ENCODE measurements at places on chromosomes 1 and 21.

DNA sequence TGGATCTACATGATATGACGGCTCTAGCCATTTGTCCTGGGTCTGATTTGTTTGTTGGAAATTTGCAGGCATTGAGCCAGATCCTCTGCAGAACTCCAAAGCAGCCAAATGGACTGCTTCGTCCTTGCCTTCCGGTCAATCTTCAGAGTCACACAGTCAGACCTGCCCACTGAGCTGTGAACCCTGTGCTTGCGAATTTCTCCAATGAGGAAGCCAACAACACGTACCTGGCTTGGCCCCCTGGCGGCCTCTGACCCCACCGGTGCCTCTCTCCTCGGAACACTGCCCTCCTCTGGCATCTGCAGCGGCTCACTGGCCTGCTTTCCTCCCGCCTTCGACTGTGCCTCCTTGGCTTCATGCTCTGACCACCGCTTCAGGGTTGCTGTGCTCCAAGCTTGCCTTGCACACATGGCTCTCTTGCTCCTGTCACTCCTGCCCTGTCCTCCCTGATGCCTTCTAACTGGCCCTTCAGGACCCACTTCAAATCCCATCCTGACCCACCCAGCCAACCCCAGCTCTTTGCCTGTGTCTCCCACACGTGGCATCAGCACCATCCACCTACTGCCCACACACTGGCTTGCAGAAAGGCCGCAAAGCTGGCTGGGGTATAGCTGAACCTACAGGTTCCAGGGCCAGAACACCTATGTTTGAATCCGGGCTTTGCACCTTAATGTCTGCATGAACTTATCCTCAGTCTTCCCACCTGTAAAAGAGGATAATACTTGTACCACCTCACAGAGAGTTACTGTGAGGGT lies 128.2 kb downstream of the KCNN3 start:
- DNase-seq, result no peak

- no peak for DNase-seq
Observed at GRCh38 chr21:17901458-17902079, 82.4 kb upstream of the C21orf91 start.

DNA sequence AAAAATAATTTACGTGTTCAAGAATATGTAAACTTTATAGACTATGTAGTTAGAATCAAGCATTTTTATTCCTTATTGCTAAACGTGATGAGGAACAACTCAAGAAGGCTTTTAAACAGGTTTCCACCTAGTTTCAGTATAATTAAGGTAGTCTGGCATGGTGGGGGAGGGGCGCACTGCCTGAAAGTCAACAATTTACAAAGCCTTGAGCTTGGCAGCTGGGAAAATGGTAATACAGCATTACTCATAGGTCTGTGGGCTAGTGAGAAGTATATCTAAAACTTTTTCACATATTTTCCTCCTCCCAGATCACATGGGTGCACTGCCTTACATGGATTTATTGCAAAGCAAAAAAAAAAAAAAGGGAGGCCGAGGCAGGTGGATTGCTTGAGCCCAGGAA lies 75.2 kb downstream of the EVI5 start:
- DNase-seq, result no peak

- no peak for DNase-seq
Observed at GRCh38 chr1:106278716-106279115, 777.8 kb upstream of the PRMT6 start.

DNA sequence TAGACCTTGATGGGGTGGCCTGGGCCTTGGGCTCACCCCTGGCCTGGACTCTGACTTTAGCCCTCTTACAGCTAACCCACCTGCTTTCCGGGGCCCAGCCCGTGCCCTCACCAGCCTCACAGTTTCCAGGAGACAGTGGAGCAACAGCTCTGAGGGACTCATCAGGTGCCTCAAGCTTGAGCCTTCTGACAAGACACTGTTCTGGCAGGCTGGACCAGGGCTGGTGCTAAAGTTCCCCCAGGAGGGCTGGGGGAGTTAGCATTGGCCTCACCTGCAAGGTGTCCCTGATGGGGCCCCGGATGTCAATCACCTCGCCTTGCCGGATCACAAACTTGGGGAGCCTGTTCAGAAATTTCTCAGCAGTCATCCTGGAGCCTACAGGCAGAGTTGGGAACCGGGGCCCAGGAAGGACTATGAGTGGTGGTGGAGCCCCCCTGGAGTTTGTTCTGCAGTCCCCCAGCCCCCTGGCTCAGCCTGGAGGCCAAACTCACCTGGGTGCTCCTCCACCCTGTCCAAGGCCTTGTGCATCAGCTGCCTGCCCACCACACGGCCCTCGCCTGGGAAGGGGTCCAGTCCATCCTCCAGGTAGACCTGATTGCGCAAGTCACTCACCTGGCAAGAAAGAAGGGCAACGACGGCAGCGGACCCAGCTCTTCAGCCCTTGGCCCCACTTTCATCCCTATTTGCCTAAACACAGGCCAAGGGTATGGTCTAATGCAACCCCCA lies 4.1 kb downstream of the SH3BGRL3 start:
- DNase-seq, result no peak

- DNase-seq, result no peak
Observed at GRCh38 chr1:33390542-33390941, 40.4 kb downstream of the PHC2 start.

- DNase-seq, result no peak
Observed at GRCh38 chr1:234729561-234730474, 119.8 kb upstream of the IRF2BP2 start.

DNA sequence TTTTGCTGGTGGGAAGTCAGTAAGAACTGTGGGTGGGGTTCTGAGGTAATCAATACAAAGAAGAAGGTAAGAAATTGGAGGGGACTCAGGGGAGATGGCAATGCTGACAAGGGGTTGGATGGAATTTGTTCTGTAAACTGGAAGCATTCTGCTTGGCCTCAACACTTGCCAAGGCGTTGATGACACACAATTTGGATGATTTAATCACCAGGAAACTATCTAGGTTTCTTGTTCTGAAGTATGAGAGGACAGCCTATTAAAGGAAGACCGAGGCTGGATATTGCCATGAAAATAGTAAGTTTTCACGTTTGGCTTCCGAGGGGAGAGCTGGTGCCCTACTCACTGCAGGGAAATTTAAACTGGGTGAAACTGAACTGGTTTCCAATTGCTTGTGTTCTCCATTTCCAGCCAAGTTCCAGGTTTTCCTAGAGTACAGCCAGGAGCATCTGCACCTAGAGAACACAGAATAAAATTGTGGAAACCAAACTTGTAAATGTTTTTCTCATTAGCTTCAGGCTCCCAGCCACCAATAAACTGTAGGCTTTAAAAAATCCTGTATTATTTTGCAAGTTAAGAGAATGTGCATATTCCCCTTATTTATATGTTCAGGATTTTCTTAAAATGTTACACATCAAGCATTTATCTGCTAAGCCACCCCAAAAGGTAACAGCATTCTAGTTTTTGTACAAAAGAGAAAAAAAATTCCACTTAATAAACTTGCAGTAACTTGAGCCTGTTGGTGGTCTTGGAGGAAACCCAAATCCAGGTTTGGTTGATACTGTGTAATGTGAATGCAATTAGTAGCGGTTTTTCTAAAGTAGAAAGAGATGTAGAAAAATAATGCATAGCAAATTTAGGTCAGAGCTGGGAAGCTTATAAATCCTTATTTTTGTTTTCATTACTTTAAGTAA lies 53.8 kb downstream of the ROR1 start:
- DNase-seq, result no peak

GRCh38 chr1:53328541-53329499 lies 950 bp upstream of the LRP8 start:
- no peak for DNase-seq

- no peak for DNase-seq
Observed at GRCh38 chr1:47756006-47756405, 241.2 kb downstream of the TRABD2B start.

DNA sequence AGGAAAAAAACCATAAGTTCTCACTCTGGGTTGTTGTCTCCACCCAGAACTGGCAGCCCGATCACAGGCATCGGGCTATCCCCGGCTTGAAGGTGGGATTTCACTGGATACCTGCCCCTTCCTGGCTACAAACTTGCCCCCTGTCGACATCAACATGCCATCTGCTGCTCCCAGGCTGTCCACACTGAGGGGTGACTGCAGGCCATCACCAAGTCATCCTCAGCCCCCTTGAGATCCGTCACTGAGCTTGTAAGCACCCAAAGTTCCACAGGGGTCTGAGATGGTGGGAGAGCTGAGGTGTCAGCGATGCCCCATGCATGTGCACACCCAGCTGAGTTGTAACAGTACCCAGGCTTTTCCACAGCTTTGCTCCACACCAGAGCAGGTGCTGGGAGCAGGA lies 211.0 kb downstream of the AMY1C start:
- DNase-seq, result no peak

DNA sequence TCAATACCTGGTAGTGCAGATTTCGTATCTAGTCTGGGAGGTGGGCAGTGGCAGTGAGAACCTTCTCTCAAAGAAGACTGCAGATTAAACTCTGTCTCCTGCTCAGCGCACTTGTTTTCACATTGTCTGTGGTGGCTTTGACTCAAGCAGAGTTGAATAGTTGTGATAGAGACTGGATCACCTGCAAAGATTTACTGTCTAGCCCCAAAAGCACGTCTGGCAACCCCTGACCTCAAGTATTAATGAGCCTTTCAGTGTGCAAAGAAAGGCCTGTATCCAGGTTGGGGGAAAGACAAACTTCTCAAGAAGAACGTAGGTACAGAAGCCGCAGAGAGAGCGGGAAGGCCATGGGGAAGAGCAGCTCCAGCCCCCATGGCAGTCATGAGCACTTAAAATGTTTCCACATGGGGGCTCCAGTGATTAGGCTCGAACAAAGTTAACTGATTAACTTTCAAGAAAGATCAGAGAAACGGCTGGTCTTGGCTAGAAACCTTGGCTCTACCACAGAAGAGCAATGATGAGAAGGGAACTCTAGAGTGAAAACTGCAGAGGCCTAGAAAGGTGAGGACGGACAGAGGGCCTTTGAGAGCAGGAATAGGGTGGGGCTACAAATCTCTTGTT lies 15.2 kb downstream of the HENMT1 start:
- no peak for DNase-seq

- no peak for DNase-seq
Observed at GRCh38 chr1:241473026-241473425, 46.5 kb downstream of the FH start.

GRCh38 chr1:44511769-44512168 lies 106.7 kb downstream of the RNF220 start:
- DNase-seq, result no peak

DNA sequence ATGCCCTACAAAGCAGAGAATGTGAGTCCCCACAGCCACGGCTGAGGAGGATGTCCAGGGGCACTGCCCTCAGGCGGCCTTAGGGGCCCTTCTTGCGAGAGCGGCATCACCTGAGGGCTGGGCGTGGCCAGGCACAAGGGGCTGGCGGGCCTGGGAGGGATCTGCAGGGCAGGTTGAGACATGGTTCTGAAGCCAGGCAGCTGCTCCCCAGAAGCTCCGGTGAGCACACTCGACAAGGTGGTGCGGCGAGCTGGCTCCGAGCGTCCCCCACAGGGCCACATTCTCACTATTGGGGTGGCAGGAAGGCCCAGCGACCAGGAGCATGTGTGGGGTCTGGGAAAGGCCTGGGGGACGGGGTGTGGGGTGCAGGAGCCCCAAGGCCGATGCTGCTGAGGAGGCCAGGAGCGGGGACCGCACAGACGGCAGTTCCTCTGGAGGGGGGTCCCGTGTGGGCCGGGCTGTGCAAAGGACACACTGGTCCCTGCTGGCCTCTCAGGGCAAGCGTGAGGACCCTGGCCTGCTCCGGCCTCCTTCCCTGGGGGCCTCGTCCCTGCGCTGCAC lies 47.2 kb downstream of the MORN1 start:
- DNase-seq, result no peak

DNA sequence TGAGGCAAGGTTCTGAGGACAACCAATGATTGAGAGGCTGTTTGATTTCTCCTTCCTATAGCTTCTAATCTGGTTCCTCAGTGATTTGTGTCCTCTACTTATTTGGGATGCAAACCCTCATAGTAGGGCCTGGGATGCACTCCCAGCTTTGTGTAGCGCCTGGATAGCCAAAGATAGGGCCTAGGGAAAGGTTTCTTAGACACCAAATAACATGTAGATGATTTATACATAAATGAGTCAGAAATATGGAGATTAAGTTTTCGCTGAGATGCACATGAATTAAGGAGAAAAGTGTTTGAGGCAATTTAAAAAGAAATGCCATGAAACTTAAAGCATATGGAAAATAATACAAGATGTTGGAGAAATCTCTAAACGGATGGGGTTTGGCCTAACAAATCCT lies 66.0 kb upstream of the LMO4 start:
- no peak for DNase-seq

DNA sequence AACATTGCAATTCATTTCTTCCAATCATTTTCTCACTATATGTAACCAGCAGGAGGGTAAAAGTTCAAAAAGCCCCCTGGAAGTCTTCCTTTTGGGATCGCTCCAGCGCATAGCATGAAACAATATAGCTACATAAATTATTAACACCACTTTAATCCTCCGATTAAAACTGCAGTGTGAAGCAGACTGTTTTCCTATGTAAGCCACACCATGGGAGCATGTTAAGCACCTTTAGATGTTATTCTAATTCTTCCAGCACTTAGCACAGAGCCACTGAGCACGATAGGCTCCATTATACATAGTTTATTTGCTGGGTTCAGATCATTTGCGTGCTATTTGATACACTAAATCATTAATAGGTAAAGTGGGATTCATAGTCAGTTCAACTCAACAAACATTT lies 18.4 kb upstream of the GADD45A start:
- no peak for DNase-seq

- no peak for DNase-seq
Observed at GRCh38 chr1:88741413-88741812, 57.3 kb downstream of the PKN2 start.

DNA sequence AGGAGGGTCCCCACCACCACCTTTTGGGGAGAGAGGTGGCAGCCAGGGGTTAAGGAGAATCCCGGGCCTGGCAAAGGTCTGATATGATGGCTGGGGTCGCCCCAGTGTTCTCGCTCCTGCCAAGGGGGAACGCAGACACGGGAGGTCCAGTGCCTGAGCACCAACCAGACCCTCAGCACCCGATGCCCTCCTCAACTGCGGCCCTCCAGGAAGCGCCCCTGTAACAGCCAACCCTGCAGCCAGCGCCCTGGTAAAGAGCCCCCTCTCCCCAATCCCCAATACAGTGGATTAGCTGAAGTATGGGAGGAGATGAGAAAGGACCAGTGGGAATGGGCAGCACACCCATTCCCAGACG lies 10.4 kb downstream of the ADAMTSL4 start:
- DNase-seq, result no peak

GRCh38 chr1:112985123-112985522 lies 29.1 kb upstream of the SLC16A1 start:
- no peak for DNase-seq

DNA sequence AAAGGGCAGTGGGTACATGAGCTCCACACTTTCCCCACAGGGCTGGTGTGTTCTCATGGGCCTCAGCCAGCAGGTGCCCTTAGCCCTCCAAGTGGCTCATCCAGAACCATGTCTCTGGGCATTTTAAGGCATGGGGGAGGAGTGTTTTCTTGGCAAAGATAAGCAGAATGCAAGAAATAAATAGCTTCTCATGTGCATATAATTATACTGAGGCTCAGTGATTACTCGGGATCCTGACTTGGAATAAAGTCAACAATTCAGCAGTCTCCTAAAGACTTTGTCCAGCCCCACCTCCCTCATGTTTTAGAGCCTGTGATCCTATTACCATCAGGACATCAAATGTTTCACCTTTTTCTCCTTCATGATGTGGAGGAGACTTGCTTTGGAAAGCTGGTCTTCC lies 92.7 kb upstream of the COG2 start:
- no peak for DNase-seq

- no peak for DNase-seq
Observed at GRCh38 chr1:198295971-198296370, 139.2 kb downstream of the NEK7 start.

GRCh38 chr1:110346690-110347089 lies 7.5 kb downstream of the RBM15 start:
- DNase-seq, result no peak

- no peak for DNase-seq
Observed at GRCh38 chr1:58064166-58064565, 482.4 kb downstream of the OMA1 start.

Data from NCI-H1048 (cell line).